IMR-90 (cell line): ENCODE measurements at places on chromosomes 16 and 17. TPM values are rescaled to one million over a fixed set of nuclear protein-coding genes. Genes with fewer than 3 reads are reported as not detected.

- DNase-seq = no peak
Measured at GRCh38 chr16:12573300-12573699, 230.4 kb downstream of the CPPED1 start.

GRCh38 chr17:385836-386140, 33.2 kb upstream of the RPH3AL start:
- no peak for DNase-seq

GRCh38 chr16:31440516-31441184, 1.9 kb downstream of the ZNF843 start:
- DNase-seq = no peak

- DNase-seq = no peak
Measured at GRCh38 chr16:56401482-56401881, 23.9 kb downstream of the AMFR start.

GRCh38 chr16:50635505-50636392, 45.4 kb downstream of the SNX20 start:
- DNase-seq = no peak

DNA sequence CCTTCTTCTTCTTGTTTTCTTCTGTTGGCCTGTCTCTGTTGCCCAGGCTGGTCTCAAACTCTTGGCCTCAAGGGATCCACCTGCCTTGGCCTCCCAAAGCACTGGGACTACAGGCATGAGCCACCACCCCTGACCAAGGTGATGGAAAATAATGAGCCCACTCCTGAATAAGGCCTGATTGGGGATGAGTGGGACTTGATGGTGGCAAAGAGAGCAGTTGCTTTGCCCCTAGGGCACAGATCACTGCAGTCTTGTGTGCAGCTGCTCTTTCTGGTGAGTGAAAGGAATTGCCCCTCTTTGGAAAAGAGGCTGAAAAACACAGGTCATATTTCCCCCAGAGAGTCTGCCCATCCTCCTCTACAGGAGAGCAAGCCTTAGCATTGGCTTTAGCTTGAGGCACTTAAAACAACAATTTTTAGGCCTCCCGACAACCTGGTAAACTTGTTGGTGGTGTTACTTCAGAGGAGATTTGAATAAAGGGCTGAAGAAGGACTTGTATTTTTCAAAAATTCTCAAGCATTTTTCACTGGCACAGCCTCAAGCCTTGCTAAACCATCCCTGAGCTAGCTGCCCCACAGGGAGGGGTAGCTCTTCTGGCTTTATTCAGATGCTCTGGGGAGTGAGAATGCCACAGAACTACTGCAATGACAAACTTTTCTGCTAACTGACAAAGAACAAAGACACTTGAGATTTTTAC, 6.1 kb upstream of the PDP2 start:
- DNase-seq = peak; percentile 49

GRCh38 chr16:1743376-1744337, 27.7 kb downstream of the NME3 start:
- no peak for DNase-seq

DNA sequence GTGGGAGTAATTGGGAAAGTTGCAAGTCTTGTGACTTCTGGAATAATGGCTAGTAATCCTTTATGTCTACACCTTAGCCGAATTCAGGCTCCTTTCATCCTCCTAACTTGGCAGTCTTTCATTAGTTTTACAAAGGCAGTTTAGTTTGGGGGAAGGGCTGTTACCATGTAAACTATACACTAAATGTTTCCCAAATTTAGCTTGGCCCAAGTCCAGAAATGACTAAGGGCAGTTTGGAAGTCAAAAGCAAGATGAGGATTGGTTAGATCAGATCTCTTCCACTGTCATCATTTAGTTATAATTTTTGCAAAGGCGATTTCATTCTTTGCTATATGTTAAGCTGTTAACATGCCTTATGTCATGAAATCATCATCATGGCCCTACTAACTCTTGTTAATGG, 115.4 kb upstream of the CACNG3 start:
- DNase-seq = no peak

DNA sequence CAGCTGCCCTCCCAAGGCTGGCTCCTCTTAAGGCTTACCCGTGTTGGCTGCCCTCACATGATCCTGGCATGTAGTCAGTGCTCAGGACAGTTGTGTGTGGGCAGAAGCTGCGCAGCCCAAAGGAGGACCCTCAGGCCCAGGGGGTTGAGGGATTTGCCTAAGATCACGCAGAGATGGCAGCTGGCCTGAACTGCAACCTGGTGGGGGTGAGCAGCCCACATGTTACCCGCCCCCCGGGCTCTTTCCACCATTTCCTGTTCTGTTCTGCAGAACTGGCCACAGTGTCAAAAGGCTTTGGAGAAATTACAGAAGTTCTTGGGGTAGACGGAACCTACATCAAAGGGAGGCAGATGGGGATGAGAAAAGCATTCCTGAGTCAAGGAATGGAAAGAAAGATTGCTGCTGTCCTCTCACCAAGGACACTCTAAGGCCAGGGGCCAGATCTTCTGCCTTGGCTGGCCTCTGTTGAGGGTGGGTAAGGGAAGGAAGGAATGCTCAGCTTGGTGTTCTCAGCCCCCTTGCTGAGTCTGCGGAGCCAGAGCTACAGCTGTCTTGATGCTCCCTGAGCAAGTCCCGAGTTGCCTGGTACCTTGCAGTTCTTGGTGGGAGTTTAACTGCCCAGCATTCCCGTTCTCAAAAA, 53.0 kb downstream of the EPN2 start:
- no peak for DNase-seq

GRCh38 chr17:21292867-21293830, 8.6 kb downstream of the MAP2K3 start:
- DNase-seq = no peak

- no peak for DNase-seq
Measured at GRCh38 chr17:82640036-82640435, 8.2 kb downstream of the WDR45B start.

DNA sequence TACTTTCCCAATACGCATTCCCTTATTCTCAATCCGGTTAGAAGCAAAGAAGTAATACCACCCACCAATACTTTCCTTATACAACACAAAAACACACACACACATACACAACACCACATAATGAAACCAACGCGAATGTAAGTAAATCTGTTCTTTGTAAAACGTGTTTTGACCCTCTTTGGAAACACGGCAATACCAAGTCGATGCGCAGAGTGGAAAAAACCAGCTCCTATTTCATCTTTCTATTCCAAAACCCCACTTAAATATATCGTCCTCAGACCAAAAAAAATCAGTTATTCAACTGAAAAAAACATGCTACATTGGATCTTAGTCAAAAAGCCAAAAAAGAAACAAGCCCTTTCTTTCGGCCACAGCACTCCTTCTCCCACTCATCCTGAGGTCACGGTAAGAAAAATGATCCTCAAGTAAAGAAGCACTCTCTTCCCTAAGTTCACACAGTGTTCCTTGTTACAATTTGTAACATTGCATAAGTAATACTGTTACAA, 31.0 kb upstream of the ARL4D start:
- DNase-seq = peak; percentile 97

GRCh38 chr16:16042076-16042475, 92.7 kb downstream of the ABCC1 start:
- peak; percentile 88 for DNase-seq

DNA sequence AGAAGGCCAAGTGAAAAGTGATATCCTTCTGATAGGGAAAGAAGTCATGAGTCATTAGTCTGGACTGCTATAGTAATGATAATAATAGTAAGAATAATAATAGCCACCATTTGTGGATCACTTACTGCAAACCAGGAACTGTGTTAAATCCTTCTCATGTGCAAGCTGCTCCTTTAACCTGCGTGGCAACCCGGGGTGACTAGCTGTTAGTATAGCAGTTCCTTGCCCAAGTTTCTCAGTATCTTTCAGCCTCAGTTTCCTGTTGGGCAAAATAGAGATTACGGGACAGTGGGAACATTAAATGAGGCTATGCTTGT, 129.5 kb downstream of the CDH13 start:
- DNase-seq = peak; percentile 78

DNA sequence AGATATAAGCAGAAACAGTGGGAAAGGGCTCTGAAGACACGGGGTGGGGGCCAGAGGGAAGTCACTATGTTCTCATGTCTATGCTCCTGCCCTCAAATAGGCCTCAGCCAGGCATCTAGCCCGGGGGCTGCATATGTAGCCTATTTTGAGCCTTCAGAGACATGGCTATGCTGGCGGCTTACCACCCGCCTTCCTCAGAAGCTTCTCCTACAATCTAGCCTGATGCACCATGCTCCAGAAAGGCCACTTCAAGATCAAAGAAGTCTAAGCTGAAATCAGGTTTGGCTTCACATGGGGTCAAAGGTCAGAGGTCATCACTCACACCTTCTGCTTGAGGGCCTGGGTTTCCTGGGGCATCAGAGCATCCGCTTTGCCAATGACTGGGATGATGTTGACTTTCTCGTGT, 1.6 kb downstream of the SEPTIN1 start:
- DNase-seq = no peak

- no peak for DNase-seq
Measured at GRCh38 chr16:88888461-88889387, 22.3 kb upstream of the PABPN1L start.

DNA sequence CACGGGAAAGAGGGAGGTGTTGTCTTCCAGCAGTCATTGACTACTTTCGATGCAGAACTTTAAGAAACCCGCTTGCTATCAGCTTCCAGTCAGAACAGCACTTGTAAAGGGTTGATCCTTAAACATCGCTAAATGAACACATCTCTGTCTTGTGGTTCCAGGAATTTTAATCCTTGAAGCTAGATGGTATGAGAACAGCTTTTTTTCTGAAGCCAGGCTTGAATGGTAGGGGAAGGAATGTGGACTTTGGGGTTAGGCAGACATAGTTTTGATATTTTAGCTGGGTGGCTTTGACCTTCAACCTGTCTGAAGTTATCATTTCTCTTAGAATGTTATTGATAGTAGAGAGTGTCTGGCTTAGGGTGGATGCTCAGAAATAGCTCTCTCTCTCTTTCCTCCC, 81.1 kb downstream of the RGS9 start:
- no peak for DNase-seq

DNA sequence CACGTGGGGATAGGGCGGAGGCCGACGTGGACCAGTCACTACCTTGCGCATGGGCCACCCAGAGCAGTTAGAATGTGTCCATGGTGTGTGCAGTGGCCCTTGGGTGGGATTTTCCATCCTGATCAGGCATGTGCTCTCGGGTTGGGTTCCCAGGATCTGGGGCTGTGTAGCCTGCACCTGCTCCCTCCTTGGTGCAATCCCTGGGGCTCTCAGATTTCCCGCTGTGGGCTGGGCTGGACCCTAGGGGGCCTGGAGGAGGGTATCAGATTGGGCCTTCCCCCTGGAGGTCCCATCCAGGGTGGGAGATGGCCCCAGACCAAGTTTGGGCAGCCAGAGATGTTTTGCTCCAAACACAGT, 1.3 kb downstream of the SMTNL2 start:
- no peak for DNase-seq

DNA sequence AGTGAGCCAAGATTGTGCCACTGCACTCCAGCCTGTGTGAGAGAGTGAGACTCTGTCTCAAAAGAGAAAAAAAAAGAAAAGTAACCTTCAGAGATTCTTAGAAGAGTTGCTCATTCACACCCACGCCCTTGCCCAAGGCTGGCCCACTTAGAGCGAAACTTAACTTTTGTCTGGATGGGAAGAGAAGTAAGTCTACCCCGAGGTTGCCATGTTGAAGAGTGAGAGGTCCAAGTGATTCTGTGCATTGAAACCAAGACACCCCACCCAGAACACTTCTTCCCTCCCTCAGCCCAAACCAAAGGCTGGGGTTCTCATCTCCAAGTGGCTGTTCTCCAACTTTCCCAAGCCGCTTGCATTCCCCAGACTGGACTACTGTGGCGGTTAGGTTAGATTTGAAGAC, 2.4 kb upstream of the CISD3 start:
- DNase-seq = no peak

- no peak for DNase-seq
Measured at GRCh38 chr17:51107778-51108177, 12.9 kb downstream of the SPAG9 start.

- DNase-seq = no peak
Measured at GRCh38 chr17:81858170-81858966, 2.0 kb downstream of the P4HB start.

DNA sequence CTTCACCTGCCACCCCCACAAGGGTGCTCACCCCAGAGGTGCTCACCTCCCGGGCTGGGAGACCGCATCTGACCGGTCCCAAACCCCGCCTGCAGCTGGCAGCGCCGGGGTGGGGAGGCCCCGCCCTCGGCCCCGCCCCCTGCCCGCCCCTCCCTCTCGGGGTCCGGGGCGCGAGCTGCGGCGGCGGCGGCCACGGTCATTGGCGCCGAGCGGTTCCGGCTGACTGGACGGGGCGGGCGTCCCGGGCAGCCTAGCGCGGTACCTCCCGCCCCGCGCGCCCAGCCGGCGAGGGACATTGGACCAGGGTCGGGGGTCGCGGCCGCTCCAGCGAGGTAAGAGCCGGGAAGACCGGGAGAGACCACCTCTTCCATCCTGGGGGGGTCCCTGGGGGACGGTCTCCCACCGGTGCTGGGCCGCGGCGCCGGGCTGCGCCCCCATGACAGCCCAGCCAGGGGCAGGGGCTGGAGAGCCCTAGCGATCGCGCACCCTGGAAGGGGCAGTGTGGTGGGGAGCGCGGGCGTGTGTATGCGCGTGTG, at the start of gene CACNG5:
CACNG5 (plus strand) TSS at position 199 of the 536 bp plus-strand sequence. CDS start 42,216 bp downstream, outside the sequence.
- DNase-seq = no peak

DNA sequence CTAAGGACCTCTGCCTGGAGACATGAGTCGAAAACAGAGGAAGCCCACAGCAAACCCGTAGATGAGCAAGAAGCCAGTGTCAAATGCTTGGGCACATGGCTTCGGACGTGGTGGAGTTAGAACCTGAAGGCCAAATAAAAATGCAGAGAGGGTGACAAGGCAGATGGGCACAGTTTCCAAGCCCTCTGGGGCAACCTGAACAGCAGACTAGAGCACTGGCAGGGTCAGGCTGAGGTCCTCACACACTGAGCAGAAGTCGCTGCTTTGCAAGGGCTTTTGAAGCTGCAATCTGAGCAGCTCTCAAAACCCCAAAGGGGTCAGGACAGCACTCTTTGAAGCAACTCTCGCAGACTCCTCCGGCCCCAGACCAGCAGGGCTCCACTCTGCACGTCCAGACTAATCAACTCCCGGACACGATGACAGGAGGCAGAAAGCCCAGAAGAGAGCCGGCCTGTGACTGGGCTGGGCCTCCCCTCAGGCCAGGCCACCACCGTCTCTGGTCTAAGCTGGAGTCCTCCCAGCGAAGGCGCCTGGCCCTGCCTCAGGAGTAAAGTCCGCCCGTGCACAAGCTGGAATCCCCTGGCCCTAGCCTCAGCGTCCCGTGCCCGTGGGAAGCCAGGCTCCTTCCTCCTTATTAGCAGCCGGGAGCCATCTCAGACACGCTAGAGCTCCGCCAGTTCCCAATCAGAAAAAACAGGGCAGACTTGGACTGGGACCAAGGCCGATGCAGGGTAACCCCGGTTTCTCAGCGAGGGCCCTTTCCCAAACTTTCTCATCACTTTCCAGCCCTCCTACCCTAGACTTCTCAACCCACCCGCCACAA, 924 bp downstream of the SMARCD2 start:
- peak; percentile 34 for DNase-seq

The MMP25 gene
- not detected in 2 replicates for total RNA-seq

The ASPHD1 gene
- total RNA-seq = 4.1 and 4.2 TPM in 2 replicates

The TMEM92 gene
- total RNA-seq = 0.18 and 0.28 TPM in 2 replicates

The FGF11 gene
- total RNA-seq = 0.18 and 0.28 TPM in 2 replicates

The SMIM36 gene
- not detected in 2 replicates for total RNA-seq

The KCNJ18 gene
- total RNA-seq = not detected in 2 replicates

The ATP1B2 gene
- total RNA-seq = not detected in 2 replicates

The GNAO1 gene
- under 0.01 TPM in 1 of 2 replicates, not detected in the other for total RNA-seq

The KRTAP4-3 gene
- not detected in 2 replicates for total RNA-seq

The SRCIN1 gene
- not detected in 2 replicates for total RNA-seq

The TMIGD1 gene
- total RNA-seq = not detected in 2 replicates

The C16orf92 gene
- total RNA-seq = not detected in 2 replicates

The PAQR4 gene
- 2.2 TPM in 2 replicates for total RNA-seq

The SLC13A2 gene
- total RNA-seq = not detected in 2 replicates
